Globus pallidus (tissue), 1 donor: ENCODE measurements at places on chromosomes 3 and 15.
A peak's percentile ranks its signal among the peaks of the same experiment; 100 is the strongest.

DNA sequence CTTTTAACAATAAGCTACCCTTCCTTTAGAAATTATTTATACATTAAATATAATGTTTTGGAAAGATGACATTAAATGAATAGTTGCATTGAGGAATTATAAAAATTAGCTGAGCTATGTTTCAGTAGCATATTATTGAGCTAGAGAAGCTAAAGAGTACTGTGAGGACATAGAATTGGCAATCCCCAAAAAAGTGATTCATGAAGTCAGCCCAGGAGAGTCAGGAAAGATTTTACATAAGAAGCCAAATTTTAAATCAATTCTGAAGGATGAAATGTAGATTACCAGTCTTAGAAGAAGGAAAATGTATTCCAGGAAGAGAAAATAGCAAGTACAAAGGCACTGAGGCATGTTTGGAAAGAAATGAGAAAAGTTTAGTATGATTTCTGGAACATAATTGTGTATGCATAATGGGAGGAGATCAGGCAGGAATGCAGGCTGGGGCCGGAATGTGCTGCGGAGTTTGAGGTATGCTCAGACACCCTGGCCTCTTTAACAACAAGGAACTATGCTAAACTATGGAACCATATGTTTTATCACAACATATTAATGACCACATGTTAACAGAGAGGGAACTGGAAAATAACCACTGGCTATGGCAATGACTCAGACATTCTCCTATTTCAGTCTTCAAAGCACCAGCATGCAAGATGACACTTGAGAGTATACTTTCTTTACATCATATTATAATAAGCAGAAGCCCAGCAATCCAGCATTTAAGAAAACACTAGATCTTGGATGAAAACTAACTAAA is 103.3 kb upstream of the COL8A1 start:
- DNase-seq: no peak

- peak; percentile 77 for DNase-seq
Observed at GRCh38 chr3:52367891-52368880, 52.1 kb downstream of the DNAH1 start.

DNA sequence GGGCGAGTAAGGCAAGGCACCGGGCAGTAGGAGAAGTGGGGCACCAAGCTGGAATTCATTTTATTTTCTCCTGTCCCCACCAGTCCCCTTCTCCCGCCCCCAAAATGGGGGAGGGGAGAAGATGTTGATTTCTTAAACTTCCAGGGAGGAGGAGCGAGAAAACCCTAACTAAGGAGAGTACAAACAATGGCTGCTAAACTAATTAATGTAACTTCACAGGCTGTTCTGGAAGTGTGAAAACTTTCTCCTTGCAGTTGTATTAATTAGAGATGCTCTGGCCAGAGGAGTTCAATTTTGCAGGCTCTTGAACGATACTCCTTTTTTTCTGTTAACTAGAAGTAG is 11.5 kb downstream of the ZIC4 start:
- DNase-seq: no peak

DNA sequence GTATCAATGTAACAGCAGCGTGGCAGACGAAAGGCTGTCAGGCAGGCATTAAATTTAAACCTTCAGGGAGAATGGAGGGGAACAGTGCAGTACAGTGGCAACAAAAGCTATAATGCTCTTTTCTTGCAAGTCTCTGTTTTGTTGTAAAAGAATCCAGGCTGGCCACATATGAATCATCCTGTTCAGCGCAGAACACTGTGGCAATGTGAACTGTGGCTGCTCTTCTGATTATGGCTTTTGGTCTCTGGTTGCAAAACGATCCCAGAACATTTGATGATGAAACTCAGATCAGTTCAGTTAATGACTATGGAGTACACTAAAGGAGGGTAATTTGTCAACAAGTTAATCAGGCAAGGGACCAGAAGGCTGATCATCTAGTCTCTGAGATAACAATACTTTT is 219.7 kb upstream of the SGO1 start:
- no peak for DNase-seq

GRCh38 chr3:48685603-48686511 is at the start of gene NCKIPSD:
NCKIPSD (minus strand) TSS chr3:48685915; CDS start chr3:48685807, 108 bp downstream.
- peak; percentile 81 for DNase-seq

DNA sequence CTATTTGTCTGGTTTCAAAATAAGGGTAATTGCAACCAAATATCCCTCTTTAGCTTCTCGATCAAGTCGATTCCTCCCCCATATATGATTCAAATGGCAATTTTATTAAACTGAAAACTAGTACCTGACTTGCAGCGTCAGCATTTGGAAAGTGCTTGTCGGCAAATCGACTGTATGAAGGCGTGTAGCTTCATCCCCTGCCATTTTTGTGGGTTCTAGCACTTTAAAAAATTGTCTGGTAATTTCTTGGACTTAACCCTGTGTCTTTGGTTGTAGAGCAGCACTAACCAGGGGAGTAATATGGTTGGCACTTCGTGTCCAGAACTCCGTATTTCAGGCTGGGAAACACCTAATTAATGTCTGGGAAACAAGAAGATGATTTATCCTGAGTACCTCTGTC is 573 bp downstream of the MME start:
- DNase-seq: no peak

DNA sequence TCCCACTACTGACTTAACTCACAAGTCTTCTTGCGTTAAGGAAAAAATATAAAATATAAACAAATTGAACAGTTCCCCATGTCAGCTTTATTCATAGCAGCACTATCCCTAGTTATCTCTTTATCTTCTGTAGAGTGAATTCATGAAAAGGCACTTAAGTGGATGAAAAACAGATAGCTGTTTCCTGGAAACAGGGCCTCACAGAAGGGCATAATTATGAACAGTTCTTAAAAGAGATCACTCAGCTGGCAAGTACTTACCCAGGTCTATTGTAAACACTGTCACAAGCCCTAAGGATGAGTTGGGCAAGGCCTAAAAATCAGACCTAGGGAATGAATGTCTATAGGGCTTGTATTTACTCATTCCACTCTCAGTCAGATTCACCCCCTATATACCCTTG is 10.7 kb downstream of the MB21D2 start:
- DNase-seq: no peak

- DNase-seq: no peak
Observed at GRCh38 chr3:23252122-23252521, 49.0 kb downstream of the UBE2E2 start.

- no peak for DNase-seq
Observed at GRCh38 chr15:93274257-93274656, 185.2 kb upstream of the RGMA start.

- no peak for DNase-seq
Observed at GRCh38 chr3:158463556-158463955, 107.4 kb upstream of the MLF1 start.

DNA sequence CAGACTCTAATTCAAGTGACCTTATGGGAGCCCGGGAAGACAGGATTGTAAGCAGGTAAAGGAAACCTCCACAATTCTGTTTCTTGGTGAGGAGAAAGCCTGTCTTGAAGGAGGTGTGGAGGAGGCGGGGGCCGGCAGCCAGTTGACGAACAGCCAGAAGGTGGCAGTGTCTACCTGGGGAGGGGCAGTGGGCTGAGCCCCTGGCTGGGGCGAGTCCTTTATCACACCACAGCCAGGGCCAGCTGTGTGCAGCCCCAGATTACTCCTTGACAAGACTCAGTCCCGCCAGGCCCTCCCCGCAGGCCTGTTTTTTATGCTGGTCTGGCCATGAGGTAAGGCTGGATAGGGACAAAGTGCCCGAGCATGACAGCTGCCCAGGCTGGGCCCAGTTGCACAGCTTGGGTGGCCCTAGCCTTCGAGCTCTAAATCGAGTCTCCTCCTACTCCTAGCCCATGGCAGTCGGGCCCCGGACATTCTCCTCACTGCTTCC is 40.9 kb upstream of the IDH2 start:
- peak; percentile 20 for DNase-seq

GRCh38 chr15:74907163-74907870 is 666 bp upstream of the FAM219B start:
- DNase-seq: no peak

DNA sequence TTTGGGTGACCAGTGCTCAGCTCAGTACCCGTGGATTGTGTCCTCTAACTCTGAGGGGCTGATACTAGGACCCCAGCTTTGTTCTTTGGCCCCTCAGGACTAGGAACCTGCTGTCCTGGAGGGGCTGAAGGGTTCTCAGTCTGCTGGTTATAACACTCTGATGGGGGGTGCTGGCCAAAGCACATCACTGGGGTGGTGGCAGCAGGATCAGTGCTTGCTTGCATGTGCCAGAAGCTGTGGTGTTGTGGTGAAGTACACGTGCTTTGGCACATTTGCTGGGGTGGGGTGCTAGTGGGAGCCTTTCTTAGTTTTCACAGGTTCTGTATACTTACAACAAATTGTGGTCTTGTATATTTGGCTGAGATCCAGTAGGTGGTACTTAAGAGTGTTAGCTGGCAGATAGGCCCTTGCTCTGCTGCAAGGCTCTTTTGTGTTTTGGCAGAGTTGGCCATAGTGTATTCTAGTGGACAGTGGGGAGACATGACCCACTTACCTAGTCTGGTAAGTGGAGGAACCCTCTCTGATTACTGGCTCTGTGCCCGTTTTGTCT is 344.3 kb downstream of the EDEM1 start:
- no peak for DNase-seq

DNA sequence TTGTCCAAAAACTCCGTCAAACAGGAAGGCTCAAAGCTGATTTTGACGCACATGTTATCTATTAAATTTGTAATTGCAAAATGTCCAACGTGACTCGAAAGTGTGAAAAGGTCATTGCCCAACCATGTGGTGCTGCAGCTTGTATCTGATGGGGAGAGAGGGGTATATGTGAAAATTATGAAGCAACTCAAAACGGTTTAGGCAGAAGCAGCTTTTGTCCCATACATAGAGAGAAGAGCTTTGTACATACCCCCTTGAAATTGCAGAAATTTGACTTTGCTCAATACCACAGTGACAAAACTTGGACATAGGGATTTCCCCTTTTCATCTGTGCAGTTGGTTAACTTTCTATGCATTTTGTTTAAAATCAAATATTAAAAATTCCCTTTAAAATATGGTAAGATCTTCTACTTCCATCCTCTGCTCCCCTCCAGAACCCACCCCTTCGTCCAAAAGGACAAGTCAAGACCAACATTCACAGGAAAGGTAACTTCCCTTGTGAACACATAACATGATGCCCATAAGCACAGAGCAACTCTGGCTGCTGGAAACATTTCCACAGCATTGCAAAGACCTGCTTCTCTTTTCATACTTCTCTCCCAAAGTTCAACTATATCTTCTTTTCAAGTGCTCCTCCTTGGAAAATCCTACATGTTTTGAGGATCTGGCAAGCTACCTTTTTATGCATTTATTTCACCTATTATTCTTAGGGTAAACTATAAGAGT is 253.7 kb upstream of the THBS1 start:
- no peak for DNase-seq

DNA sequence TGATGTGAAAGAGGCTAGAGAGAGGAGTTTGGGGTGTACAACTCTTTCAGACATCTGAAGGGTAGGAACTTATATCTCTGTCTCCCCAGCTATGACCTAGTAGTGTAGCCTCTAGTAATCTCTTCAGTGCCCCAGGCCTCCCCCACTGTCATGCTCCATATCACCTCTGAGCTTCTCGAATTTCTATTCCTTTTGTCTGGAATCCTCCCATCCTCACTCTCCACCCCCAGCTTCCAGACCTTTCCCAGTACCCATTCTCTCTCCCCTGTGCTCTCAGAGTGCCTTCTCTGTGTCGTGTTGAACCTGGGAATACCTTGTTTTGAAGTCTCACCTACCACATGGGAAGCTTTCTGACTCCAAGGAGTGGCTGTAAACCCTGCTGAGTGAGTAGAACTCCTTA is 3.6 kb upstream of the RBPMS2 start:
- DNase-seq: no peak

GRCh38 chr3:189982321-189982945 is 138.3 kb downstream of the P3H2 start:
- no peak for DNase-seq

- DNase-seq: no peak
Observed at GRCh38 chr15:38461066-38461833, 7.3 kb downstream of the FAM98B start.

DNA sequence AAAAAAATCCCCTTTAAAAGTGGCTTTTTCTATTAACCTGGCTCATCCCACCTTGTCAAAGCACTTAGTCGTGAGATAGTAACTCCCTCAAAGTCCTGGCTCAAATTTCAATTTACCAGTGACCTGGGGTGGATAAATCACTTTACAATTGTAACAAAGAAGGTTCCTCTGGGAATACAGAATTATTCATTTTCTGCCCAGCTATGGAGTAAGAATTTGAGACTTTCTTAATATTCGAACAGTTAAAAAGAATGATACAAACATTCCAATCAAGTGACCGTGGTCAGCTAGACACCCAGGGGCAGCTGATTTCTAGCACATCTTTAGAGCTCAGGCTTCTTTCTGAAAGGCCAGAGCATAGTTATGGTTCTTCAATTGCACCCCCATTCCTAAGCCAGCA is 291.0 kb upstream of the TGFBR2 start:
- no peak for DNase-seq

- DNase-seq: no peak
Observed at GRCh38 chr3:45635475-45636256, 41.1 kb downstream of the LIMD1 start.

DNA sequence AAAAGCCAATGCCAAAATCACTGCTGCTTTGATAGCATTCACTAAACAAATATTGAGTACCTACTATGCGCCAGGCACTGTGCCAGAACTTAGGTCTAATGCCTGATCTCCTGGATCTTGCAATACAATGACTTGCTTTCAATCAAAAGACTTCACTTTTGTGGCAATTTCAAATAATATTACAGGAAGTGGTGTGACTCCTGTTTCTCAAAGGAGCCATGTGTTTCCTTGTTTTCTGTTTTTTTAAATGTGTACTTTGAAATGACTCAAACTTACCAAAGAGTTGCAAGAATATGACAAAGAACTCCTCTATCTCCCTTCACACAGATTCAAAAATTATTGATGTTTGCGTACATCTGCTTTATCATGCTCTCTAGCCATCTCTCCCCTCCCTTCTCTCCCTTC is 18.3 kb downstream of the OSBPL10 start:
- no peak for DNase-seq

DNA sequence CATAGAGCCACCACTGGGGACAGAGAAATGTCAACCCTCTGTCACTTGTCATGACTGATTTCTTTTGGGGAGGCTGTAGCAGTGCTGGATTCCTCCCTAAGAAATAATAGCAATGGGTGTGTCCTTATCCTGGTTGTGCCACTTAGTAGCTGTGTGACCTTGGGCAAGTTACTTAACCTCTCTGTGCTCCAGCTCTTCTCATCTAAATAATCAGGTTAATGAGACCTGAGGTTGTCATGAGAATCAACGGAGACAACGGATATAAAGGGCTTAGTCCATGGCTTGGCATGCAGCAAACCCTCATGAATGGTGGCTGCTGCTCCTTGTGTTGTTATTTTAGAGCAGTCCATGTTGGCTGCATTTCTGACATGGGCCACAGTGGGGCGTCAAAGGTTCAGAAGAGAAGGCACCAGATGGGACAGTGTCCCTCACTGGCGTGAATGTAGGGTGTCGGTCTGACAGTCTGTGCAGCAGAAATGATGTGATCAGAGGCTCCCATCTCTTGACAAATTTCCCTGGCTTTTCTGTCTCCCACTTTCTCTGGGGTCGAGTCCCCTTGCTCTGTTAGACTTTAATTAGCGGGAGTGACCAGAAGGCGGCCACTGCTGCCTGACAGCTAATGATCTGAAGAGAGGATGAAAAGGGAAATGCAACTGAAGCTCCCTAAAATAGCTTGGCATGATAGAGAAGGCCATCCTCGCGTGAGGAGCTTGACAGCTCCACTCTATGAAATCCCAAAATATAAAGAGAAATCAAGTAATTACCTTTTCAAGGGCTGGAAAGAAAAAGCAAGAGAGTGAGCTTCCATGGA is 209.4 kb downstream of the CADPS start:
- DNase-seq: peak; percentile 65

- no peak for DNase-seq
Observed at GRCh38 chr3:178663201-178663934, 127.1 kb downstream of the KCNMB2 start.
